ENCODE measurements at places on chromosomes 11 and 22.

DNA sequence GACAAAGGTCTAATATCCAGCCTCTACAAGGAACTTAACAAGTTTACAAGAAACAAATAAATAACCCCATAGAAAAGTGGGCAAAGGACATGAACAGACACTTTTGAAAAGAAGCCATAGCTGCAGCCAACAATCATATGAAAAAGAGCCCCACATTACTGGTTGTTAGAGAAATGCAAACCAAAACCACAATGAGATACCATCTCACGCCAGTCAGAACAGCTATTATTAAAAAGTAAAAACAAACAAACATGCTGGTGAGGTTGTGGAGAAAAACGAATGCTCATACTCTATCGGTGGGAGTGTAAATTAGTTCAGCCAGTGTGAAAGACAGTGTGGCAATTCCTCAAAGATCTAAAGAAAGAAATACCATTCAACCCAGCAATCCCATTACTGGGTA lies 5.6 kb upstream of the SLC22A25 start:
- DNase-seq: no peak

DNA sequence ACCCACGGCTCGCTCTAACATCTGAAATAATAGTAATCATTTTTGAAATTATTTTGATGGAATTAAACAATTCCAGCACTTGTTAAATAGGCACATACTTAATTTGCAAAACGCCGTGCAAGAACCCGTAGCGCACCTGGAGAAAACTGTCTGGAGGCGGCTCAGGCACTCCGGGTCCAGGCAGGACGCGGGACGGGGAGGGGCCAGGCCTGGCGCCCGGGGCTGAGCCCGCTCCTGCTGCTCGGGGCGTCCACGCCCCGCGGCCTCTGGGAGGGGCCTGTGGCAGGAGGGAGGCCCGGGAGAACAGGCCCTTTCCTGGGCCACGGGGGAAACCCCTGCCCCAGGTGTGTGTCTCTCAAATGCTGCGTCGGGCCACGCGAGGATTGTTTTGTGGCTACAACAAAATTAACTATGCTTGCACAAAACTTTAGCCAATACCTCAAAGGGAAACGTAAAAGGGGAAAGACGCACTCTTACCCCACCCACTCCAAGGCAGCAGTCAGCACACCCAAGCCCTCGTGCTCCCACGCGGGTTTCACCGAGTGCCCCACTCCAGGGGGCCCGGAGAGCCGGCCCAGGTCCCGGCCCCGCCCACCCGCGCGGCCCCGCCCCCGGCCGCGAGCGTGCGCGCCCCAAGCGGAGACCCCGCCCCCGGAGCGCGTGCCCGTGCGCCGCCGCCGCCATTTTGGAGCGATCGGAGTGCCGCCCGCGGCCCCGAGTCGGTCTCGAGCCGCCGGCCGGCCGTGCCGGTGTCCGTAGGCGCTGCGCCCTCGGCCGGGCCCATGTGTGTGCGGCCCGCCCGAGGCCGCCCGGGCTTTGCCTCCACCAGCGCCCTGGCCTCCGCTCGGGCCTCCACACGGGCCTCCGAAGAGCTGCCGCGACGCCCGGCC lies at the start of gene PPP6R2:
TSS of gene PPP6R2 (plus strand) at position 677 of the 890 bp plus-strand sequence. CDS start 50,582 bp downstream, outside the sequence.
- DNase-seq: no peak

DNA sequence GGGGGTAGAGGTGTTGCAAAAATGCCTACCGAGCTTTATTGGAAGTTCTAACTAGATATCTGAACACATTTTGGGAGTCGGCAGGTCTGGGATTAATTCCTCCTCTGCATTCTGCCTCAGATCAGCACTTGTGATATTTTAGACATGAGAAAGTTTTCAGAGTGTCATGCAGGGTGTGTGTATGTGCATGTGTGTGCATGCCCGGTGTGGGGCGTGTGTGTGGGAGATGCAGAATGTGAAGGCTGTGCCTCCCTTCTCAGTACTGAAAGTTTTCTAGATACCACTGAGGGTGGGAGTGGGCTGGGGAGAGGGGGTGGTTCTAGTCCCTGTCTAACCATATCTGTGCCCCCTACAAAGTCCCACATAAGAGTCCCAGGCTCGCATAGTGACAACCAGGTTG lies 180.0 kb upstream of the NTM start:
- DNase-seq: no peak

GRCh38 chr11:75508051-75508561 lies 17.6 kb downstream of the GDPD5 start:
- DNase-seq: no peak

- no peak for DNase-seq
Measured at GRCh38 chr11:23865341-23865975, 631.4 kb upstream of the LUZP2 start.

DNA sequence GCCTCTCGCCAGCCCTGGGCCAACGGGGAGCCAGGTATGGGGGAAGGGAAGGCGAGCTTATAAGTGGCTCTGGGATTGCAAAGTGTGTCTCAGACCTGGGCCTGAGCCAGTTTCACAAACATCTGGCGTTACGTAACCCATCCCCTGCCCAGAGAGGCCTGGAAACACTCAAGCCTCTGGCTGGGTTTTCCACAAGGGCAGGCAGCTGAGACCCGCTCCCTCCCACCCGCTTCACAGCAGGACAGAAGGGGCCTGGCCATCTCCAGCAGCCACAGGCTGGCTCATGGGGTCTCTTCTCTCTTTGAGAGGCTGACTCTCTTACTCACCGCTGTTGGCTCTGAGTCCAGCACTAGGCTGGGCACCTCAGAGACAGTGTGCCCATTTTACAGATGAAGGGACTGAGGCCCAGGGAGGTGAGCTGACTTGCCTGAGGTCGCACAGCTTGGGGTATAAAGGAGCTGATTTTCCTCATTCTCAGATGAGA lies 44.5 kb downstream of the TRIOBP start:
- DNase-seq: peak; percentile 72

DNA sequence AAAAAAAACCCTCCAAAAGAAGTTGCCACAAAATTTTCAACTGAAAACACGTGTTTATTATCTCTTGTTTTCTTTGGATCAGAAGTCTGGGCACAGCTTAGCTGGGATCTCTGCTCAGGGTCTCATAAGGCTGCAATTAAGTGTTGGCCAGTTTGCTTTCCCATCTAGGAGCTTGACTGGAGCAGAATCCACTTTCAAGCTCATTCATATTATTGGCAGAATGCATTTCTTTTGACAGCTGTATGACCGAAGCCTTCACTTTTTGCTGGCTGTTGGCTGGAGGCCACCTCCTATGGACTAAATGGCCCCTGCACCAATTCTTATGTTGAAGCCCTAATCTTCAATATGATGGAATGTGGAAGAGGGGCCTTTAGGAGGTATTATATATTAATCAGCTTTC lies 139.6 kb downstream of the DDX10 start:
- no peak for DNase-seq

DNA sequence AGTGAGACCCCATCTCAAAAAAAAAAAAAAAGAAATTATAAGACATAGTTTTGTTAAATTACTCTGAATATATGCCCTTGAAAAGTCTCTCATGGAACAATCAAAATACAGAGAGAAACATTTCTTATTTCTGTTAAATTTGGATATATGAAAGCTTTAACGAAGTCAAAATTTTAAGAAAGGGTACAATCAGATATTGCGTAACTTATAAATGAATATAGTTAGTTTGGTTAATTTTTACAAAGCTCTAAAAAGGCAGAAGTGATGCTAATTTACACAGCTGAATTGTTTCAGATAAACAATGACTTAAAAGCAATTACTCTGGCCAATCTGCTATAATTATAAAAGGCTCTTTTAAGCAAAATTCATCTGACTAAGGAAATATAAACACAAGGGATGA lies 611.6 kb upstream of the CCDC179 start:
- DNase-seq: no peak

DNA sequence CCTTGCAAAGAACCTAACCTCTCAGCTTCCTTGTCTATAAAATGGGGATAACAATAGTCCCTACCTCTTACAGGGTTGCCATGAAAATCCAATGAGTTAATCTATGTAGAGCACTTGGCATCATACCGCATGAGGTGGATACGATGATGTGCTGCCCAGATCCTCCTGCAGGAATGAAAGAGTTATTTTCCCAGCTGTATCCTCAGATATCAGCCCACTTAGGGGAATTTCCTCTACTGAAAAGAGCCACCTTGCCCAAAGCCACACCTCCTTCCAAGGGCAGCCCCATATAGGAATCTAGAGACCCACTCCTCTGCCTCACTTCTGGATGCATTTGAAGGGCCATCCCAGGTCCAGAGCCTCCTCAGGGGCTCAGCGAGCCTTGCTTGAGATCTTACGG lies 128.4 kb downstream of the CCDC81 start:
- DNase-seq: no peak

DNA sequence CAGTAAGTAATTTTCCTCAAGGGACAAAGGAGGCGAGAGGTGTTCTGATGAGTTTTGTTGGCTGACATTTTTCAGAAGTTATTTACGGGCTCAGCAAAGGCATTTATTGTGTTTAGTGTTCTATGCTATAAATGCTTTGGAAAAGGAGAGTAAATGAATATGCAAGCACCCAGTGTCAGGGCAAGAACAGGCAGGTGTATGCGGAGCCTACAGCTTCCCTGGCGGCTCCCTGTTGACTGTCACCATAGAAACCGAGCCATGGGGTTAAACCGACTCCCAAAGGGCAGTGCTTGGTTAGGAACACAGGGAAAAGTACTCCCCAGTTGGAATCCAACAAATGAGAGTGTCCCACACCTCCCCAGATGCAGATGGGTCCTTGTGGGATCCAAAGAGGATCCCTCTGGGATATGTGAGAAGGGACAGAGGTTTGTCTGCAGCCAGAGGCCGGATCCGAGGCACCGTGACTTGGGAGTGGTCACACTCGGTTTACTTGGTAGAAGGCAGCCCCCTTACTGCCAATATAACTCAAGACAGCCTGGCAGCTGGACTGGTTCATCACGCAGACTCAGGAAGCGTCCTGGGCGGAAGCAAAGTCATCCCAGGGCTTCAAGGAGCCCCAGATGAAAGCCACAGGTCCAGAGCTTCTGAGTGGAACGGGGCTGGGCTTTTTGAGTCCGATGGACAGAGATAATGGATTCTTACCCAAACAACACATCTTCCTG lies 329.7 kb downstream of the CTTN start:
- no peak for DNase-seq

Measured in NCI-H1092 (cell line).